ENCODE measurements at places on chromosomes 6 and 20.

- no peak for DNase-seq
Measured at GRCh38 chr6:135936606-135937005, 85.1 kb downstream of the PDE7B start.

- no peak for DNase-seq
Measured at GRCh38 chr20:53867741-53868351, 202.5 kb downstream of the BCAS1 start.

- DNase-seq: no peak
Measured at GRCh38 chr6:45772886-45773495, 242.7 kb downstream of the CLIC5 start.

DNA sequence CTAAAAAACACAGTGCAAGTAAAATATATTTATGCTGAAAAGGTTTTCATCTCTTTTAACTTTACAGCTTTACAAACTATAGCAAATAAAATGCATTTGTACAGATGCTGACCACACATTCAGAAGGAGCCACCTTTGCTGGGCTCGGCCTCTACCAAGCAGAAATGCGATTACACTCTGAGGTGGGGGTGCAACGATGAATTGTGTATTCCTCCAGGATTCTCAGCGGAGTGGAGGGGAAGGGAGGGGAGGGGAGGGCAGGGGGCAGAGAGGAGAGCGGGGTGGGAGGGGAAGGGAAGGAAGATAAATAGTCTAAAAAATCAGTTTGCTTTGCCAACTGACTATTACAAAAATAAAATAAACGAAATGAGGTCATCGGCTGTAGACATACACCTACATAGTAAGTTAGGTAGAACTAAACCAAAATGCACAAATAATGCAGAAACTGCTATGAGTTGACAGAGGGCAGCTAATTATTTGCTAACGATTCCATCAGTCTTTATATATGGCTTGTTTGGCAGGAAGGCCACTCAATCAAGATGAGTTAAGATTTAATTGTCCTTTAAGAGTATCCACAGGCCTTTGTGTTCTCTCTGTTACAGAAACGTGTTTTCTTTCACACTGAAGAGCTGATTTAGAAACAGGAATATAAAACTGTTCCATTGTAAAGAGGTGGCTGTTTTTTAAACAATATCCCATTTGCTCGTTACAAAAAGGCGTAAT, 90.1 kb downstream of the TAF4 start:
- no peak for DNase-seq

- DNase-seq: no peak
Measured at GRCh38 chr6:35081426-35081851, 59.7 kb downstream of the TCP11 start.

- DNase-seq: no peak
Measured at GRCh38 chr6:113004054-113004453, 656.9 kb downstream of the RFPL4B start.

DNA sequence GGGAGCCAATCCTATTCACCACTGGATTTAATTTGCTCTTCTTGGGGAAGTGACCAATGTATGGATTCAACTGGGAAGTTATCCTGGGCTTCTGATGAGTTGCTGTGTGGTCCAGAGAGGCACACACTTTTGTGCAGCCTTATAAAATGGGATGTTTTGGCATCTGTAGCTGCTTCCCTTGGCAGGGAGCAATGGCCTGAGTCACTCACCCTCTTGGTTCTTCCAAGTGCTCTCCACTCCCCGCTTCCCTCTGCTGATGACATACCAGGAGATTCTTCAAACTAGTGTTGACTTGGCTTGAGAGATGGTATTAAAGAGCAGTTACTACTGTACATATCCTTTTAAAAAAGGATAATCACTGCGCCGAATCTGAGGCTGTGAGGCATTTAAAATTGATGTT, 105.8 kb downstream of the JARID2 start:
- DNase-seq: peak; percentile 69

- DNase-seq: no peak
Measured at GRCh38 chr6:127207591-127208120, 59.0 kb upstream of the RNF146 start.

DNA sequence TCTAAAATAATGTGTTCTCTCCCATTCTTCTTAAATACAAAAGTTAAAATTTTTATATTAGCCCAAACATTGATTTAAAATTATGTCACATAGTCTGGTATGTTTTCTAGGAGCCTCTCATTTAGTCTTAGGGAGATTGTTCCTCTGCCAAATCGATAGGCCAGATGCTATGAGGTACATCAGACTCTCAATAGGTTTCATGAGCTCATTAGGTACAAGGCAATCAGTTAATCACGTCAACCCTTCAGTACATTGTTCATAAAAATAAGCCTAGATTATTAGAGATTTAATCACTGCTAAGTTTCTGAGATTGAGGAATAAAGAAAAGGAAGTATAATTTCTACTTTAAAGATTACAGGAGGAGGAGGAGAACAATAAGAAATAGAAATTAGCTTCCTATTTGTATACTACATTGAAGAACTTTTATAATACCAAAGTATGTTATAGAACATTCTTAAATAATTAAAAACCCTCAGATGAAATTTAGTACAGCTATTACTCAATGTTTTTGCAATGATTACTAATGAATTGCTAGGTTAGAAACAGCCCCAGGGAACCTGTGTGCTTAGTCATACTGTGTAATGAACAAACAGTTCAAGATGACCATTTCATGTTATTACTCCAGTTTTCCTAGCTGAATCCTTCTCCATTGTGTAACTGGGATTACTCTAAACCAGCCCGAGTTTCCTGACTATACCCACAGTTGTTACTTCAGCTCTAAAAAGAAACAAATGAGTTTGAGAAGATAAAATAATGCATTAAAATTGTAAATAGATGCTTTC, 117.0 kb downstream of the BMP5 start:
- no peak for DNase-seq

DNA sequence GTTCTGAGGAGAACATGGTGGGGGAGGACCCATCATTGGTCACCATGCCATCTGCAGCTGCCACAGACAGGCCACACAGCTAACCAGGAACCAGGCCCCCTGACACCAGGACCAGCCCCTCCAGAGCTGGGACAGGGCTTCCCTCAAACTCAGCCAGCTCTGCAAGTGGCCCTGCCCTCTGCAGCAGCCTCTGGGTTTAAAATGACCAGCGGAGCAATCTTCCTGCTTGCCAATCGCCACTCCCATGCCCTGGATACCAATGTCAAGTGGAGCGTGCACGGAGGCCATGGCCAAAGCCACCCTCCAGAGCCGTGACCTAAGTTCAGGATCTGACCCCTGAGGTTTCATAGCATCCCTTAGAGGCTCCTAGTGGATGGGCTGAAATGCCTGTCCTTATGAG, 199.4 kb downstream of the SYNDIG1 start:
- no peak for DNase-seq

GRCh38 chr6:79989641-79990040, 14.8 kb upstream of the TTK start:
- DNase-seq: no peak

DNA sequence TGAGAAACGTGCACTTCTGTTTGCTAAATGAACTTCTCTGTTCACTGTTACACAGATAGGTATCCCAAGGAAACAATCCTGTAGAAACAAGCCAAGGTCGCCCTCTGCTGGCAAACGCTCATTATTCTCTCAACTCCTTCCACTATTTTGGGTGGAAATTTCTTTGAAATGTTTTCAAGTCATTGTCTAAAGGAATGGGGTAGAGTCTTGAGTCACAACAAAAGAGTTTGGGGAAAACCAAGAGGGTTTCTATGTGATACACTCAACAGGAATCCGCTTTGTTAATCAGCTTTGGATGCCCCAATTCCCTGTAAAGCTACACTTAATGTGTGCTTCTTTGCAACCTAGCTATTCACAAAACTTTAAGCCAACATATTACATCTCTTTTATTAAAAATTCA, 4.6 kb upstream of the RAE1 start:
- DNase-seq: peak; percentile 78

DNA sequence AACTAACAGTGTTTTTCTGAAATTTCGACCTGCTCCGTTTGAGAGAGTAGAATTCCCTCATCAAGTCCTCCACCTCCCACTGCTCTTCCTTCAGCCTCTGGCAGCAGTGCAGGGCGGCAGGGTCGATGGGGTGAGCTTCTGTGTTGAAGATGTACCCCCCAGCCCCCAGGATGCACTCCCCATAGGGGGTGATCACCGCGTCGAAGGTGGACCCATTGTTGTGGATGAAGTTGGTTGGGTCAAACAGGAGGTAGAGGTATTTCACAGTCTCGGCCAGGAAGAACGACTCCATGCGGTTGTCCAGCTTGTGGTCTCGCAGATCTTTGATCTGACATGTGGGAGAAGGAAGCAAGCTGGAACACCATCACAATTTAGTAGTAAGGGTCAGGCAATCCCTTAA, 23.0 kb upstream of the TRPC4AP start:
- no peak for DNase-seq

DNA sequence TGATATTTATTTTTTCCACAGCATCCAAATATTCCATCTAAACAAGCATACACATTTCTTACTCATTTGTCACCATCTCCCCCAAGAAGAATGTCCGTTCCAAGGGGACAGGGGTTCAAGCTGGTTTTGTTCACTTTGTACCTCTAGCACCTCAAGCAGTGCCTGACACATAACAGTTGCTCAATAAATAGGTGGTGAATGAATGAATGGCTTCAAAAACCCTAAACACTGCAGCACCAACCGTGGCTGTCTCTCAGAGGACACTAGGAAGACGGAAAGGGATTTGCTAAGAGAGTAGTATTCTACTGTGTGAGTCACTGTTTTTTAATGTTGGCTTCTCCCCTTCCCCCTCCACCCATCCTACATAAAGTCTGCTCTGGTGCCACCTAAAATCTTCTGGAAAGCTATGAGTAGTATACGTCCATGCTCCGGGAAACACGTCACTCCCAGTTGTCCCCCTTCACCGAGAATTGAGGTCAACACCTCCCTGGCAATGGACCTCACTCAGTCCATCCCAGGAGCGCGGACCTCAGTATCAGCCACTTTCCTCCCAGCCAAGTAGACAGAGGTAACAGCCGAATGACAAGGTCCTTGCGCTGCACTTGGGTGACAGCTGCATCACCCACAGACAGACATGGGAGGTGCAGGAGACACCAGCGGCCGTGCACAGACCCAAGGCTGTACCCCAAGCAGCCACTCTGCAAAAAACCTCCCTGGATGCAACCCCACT, 107.4 kb downstream of the PREX1 start:
- DNase-seq: no peak

DNA sequence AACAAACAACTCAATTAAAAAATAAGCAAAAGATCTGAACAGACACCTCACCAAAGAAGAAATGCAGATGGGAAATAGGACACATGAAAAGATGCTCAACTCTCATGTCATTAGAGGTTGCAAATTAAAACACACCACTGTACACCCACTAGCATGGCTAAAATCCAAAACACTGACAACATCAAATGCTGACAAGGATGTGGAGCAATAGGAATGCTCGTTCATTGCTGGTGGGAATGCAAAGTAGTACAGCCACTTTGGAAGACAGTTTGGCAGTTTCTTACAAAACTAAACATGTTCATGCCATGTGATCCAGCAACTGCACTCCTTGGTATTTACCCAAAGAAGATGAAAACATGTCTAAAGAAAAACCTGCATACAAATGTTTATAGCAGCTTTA, 47.2 kb downstream of the CDK19 start:
- DNase-seq: no peak

- no peak for DNase-seq
Measured at GRCh38 chr20:20782755-20783154, 70.3 kb upstream of the RALGAPA2 start.

DNA sequence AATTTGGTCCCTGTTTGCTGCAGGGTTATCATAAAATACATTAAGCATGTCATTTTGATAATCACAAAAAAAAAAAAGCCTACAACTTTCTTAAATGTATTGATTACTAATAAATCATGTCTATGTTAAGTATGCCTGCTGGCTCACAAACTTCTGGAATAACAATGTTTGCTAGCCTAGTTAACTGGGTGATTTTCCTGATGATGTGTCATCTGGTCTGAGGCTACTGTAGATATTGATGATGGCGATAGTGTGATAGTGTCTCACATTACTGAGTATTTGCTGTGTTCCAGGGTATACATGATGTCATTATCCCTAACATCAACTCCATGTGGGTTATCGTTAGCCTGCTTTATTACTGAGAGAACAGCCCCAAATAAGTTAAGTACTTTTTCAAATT, 86.2 kb upstream of the VSTM2L start:
- DNase-seq: no peak

- no peak for DNase-seq
Measured at GRCh38 chr6:69289689-69290495, 506.9 kb downstream of the LMBRD1 start.

GRCh38 chr6:4800662-4801061, 24.5 kb downstream of the CDYL start:
- DNase-seq: no peak
